Hematopoietic multipotent progenitor cell treated with erythropoietin and hydrocortisone succinate and interleukin-3 and kit ligand, for 17 days (in vitro differentiated cells): ENCODE measurements at places on chromosomes 13 and 19.

- DNase-seq = no peak
Measured at GRCh38 chr19:6373813-6374108, 1.2 kb downstream of the ALKBH7 start.

- DNase-seq = no peak
Measured at GRCh38 chr13:40556453-40556852, 110.0 kb downstream of the FOXO1 start.

GRCh38 chr19:51367255-51367564 lies 1.0 kb upstream of the ETFB start:
- no peak for DNase-seq

DNA sequence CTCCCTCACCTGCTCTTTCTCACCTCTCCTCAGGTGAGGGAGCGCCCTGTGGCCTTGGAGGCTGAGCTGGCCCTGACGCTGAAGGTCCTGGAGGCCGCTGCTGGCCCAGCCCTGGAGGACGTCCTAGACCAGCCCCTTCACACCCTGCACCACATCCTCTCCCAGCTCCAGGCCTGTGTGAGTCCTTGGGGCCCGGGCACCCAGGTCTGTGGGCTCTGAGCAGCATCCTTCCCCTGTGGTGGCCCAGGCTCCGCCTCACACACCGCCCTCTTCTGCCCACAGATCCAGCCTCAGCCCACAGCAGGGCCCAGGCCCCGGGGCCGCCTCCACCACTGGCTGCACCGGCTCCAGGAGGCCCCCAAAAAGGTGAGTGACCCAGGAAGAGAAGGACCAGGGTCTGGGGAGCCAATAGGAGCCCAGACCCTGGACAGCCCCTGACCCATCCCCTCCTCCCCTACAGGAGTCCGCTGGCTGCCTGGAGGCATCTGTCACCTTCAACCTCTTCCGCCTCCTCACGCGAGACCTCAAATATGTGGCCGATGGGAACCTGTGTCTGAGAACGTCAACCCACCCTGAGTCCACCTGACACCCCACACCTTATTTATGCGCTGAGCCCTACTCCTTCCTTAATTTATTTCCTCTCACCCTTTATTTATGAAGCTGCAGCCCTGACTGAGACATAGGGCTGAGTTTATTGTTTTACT lies 1.9 kb downstream of the IFNL1 start:
- no peak for DNase-seq

DNA sequence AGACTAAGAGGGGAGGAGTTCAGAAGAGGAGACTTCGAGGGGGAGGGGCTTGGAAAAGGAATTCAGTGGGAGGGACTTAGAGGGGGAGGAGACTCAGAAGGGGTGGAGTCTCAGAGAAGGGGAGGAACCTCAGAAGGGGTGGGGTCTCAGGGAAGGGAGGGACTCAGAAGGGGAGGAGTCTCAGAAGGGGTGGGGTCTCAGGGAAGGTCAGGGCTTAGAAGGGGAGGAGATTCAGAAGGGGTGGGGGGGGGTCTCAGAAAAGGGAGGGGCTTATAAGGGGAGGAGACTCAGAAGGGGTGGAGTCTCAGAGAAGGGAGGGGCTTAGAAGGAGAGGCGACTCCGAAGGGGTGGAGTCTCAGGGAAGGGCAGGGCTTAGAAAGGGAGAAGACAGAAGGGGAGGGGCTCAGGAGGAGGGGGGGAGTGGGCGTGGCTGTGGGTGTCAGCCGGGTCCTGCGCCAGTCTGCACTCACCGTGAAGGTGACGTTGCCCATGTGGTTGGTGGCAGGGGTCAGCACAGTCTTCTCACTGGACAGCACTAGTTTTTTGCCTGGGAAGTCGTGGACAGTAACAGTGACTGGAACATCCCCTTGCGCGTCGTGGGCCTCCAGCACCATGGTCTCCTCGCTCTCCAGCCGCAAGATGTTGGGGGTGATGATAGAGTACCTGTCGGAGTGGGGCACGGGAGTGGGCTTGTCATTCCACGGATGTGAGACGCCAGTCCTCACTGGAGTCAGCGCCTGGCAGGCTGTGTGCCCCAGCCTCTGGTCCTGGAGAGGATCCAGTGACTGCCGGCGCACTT lies 1.5 kb downstream of the C3 start:
- DNase-seq = peak; percentile 30

- DNase-seq = no peak
Measured at GRCh38 chr13:113581871-113582270, 2.7 kb upstream of the TFDP1 start.

DNA sequence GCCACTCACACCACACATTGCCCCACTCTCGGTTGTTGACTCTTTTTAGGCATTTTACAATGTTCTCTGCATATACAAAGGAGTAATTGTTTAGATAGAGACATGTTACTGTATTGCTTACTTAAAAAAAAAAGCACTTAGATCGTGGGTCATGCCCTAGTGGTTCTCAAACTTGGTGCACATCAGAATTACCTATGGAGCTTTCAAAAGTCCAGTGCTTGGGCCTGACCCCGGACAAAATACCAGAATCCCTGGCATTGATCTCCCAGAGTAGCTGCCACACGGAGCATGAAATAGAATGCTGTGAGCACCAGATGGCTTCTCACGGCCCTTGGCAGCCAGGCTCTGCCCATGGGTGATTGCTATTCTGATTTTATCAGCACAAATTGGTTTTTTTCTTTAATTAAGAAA lies 20.0 kb downstream of the ACP7 start:
- no peak for DNase-seq

- DNase-seq = no peak
Measured at GRCh38 chr13:63944911-63945310, 2529.3 kb upstream of the PCDH20 start.

DNA sequence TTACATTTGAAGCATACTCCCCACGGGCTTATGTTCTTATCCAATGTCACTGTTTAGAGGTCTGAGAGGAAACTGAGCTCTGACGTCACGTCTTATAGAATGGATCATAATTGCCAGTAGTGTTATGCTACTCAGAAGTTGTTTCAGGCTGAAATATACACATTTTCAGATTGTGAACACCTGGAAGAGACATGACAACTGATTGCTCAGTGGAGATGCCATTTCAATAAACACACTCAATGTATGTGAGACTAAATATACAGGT lies 17.3 kb downstream of the FLT1 start:
- DNase-seq = no peak

GRCh38 chr13:81409284-81409683 lies 1068.4 kb upstream of the SPRY2 start:
- DNase-seq = no peak

DNA sequence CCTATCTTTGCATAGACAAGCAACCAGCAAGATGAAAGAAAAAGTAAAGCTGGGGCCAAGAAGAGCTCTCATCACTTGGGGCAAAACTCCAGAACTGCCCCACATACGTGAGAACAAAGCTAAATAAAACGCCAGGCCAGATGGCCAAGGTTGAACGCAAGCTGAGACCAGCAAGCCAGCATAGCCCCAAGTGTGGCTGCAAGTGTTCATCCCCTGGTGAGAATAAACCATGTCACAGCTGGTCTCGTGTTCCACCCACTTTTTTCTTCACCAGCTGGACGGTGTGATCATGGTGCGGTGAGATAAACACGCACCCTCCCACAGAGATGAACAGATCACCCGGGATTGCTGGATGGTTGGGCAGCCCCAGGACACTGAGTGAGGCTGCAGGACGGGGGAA lies 109.6 kb upstream of the CACNA1A start:
- DNase-seq = no peak

DNA sequence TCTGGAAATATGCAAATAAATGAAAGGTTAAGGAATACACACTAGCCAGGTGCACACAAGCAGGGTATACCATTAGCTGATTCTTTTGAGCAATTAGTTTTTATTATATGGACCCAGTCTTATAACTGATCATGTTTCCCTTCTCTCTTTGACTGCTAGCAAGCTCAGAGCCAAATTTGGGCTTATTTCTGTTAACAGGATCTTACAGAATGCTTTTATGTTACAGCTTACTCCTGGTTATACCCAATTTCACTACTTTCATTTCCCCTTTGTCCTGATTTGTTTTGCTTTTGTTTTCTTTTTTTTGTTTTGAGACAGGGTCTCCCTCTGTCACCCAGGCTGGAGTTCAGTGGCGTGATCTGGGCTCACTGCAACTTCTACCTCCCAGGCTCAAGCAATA lies 12.9 kb upstream of the TPT1 start:
- no peak for DNase-seq

- no peak for DNase-seq
Measured at GRCh38 chr13:91988331-91988730, 589.9 kb downstream of the GPC5 start.

DNA sequence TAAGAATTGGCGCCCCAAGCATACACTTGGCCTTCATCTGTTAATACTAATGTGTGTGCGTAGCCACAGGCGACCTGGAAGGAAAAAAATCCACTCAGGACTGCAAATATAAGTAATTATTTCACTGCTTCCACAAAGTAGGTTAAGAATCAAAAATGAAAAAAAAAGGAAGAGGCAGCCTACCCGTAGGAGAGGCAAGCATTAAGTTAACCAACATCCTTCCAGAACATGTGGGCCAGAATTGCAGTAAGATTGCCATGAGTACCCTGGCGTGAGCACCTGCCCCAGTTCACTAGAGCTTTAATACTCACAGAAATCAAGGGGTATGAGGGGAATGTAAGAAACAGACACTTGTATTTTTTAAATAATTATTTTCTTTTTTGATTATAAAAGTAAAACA lies 22.2 kb downstream of the RCBTB2 start:
- no peak for DNase-seq

GRCh38 chr19:49812452-49812996 lies 568 bp downstream of the FUZ start:
- no peak for DNase-seq

DNA sequence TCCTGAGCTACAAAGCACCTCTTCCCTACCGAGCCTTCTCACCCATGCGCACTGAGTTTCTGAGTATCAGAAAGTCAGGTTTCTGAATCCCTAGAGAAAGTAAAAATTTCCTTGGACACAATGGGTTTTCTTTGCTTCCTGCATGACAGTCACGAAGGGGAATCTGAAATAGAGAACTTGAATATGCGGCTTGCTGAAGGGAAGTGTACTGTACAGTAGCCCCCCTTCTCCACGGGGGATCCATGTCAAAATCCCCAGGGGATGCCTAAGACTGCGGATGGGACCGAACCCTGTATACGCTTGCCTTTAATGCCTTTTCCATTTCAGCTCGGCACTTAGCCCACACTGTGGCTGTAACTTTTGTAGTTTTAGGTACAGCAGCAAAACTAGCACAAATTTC lies 107.9 kb downstream of the GGACT start:
- DNase-seq = no peak

GRCh38 chr19:44725684-44726083 lies 22.8 kb upstream of the BCL3 start:
- DNase-seq = no peak

GRCh38 chr19:33819880-33820781 lies 23.5 kb downstream of the KCTD15 start:
- DNase-seq = peak; percentile 12

GRCh38 chr13:111115061-111115964 lies at the start of gene ARHGEF7:
TSS of gene ARHGEF7 (plus strand) at chr13:111115310. CDS start at chr13:111115527, 217 bp downstream.
- DNase-seq = no peak

- DNase-seq = peak; percentile 60
Measured at GRCh38 chr19:7908078-7908699, 4.5 kb downstream of the MAP2K7 start.

GRCh38 chr13:27026396-27026795 lies 145.2 kb downstream of the USP12 start:
- no peak for DNase-seq

DNA sequence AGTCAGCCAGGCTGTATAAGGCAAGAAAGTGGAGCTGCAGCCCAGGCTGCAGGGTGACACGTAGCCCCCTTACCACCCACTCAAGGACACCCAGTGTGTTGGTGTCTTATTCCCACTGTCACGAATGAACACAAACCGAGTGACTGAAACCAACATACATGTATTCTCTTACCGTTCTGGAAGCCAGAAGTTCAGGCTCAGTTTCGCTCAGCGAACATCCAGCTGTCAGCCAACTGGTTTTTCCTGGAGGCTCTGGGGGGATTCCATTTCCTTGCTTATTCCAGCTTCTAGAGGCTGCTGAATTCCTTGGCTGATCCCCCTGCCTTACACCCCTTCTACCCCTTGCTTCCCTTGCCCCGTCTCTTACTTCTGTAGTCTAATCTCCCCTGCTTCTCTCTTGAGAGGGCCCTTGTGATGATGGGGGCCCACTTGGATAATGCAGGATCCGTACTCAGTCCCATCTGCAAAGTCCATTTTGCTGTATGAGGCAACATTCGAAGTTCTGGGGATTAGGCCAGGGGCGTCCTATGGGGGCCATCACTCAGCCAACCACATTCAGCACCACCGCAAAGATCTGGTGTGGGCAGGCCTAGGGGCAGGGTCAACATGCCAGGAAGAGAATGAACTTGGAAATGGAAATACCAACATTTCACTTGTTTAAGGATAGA lies 47.3 kb upstream of the MTIF3 start:
- DNase-seq = no peak

DNA sequence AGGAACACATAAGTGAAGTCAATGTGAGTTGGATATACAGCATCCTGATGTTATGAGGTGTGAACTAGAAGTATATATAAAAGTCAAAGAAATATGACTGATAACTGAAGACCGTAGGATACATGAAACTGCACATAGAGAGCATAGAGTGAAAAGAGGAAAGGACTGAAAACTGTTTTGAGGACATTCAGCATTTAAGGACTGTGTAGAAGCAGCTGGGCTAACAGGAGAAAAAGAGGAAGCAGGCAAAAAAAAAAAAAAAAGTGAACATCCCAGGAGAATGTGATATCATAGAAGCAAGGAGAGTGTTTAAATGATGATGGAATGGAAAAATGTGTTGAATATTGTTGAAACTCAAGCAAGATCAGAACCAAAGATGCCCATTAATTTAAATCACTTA lies 363.5 kb downstream of the PCDH20 start:
- DNase-seq = no peak

DNA sequence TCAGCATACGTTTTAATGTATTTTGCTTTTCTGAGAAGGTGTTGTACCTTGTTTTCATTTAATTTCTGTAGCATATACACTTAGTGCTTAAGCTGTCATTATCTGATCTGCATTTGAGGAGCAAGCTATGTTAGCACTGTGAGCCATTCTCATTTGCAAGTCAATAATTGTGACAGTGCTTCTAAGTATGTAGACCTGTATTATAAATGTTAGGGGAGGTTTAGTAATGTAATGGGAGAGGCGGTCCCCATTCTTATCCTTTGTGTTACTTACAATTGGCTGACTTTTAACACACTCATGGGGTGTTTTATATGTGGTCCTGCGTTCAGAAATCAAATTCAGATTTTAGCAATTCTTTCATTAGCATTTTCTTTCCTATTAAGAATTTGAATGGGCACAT lies 90.2 kb downstream of the GPC6 start:
- no peak for DNase-seq

DNA sequence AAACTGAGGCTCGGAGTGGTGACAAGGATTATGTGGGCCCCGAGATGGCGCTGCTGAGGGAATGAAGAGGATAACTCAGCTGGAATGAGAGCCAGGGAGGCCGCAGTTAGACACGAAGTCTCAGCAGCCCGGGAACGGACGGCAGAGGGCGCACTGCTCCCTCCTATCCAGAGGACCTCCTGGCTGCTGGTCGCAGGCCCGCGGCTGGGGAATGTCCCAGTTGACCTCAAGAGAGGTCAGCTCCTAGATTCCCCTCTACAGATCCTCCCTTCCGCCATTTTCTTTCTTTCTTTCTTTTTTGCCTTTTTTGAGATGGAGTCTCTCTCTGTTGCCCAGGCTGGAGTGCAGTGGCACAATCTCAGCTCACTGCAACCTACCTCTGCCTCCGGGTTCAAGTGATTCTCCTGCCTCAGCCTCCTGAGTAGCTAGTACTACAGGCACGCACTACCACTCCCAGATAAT lies 24.1 kb upstream of the ASPDH start:
- peak; percentile 54 for DNase-seq
